ENCODE measurements at places on chromosomes 4 and X.
A peak's percentile ranks its signal among the peaks of the same experiment; 100 is the strongest.

- DNase-seq = no peak
Observed at GRCh38 chr4:78923464-78924312, 15.6 kb downstream of the PAQR3 start.

- DNase-seq = no peak
Observed at GRCh38 chr4:83581411-83582288, 45.7 kb downstream of the GPAT3 start.

DNA sequence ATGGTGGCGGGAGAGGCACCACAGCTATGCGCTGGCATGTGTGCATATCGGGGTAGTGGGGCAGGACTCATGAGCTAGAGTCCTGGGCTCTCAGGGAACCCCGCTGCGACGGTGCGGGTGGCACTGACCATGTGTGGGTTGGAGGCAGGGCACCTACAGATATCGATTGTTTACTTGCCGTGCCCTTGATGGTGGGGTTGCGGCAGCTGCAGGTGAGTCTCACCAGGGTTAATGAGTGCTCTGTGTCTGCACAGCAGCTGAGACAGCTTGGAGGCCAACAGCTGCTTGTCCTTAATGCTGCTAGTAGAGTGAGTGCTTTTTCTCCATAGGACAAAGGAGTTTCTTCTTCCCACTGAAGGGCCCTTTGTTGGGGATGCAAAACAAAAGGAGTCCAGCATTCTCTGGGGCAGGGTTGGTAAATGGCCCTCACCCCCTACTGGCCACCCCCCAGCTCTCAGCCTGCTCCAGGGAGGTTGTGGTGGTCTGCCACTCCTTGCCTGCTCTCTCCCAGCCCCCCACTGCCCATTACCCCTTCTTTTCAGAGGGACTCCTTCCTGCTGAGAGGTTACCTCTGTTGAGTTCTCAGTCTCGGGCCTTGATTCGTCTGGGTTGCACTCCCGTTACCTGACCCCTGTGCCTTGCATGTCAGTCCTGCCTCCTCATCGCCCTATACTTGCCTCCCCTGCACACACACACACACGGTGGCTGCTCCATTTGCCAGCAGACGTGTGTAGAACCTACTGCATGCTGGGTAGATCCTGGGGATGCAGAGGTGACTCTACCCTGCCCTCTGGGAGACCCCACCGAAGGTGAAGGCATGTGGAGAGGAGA, 52.8 kb downstream of the TBC1D14 start:
- DNase-seq = no peak

DNA sequence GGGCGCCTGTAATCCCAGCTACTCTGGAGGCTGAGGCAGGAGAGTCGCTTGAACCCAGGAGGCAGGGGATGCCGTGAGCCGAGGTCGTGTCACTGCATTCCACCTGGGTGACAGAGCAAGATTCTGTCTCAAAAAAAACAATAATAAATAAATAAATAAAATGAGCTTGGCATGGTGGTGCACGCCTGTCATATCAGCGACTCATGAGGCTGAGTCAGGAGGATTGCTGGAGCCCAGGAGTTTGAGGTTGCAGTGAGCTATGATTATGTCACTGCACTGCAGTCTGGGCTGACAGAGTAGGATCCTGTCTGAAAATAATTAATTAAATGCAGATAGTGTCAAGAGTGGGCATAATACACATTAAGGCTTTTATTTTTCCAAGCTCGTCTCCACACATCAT, 77.5 kb downstream of the DHRSX start:
- no peak for DNase-seq

GRCh38 chr4:3870567-3870962, 104.4 kb downstream of the ADRA2C start:
- DNase-seq = no peak

- DNase-seq = no peak
Observed at GRCh38 chr4:72531322-72531721, 37.7 kb downstream of the ADAMTS3 start.

GRCh38 chrX:52271206-52271605, 86.5 kb downstream of the MAGED4 start:
- DNase-seq = no peak

DNA sequence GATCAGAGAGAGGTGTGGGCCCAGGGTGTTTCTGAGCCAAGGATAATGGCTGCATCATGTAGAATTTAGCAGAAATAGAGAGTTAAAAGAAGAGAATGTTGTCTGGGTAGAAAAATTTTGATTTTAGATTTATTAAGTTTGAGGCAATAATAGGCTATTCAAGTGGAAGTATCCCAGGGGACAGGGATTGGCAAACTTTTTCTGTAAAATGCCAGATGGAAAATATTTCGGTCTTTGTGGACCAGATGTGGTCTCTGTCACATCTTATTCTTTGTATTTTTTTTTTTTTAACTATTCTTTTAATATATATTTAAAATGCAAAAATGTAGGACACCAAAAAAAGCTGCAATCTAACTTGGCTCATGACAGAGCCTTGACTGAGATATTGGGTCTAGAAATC, 33.1 kb downstream of the IL15 start:
- no peak for DNase-seq

DNA sequence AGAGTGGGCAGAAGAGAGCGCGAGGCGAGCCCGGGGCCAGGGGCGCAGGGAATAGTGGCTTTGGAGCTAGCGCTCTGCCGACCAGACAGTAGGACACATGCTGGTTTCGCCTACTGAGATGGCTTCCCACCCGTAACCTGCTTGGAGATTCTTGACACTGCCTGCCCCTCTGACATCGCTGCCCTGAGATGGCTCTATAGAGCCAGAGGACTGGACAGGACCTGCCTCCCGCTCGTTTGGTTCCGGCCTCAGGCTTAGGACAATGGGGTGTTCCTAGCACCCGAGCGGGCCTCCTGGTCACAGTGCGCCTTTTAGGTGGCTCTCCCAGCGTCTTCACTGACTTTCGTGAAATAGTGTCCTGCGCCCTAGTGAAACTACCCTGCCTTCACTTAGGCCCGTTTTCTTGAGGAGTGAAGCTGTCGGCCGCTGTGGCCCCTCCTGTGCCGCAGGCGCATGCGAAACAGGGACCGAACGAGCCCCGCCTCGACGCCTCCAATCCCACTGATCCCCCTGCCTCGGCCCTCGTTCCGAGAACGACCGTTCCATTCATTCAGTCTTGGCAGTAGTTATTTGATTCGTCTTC, 608 bp downstream of the TAF1 start:
- DNase-seq = peak; percentile 21

DNA sequence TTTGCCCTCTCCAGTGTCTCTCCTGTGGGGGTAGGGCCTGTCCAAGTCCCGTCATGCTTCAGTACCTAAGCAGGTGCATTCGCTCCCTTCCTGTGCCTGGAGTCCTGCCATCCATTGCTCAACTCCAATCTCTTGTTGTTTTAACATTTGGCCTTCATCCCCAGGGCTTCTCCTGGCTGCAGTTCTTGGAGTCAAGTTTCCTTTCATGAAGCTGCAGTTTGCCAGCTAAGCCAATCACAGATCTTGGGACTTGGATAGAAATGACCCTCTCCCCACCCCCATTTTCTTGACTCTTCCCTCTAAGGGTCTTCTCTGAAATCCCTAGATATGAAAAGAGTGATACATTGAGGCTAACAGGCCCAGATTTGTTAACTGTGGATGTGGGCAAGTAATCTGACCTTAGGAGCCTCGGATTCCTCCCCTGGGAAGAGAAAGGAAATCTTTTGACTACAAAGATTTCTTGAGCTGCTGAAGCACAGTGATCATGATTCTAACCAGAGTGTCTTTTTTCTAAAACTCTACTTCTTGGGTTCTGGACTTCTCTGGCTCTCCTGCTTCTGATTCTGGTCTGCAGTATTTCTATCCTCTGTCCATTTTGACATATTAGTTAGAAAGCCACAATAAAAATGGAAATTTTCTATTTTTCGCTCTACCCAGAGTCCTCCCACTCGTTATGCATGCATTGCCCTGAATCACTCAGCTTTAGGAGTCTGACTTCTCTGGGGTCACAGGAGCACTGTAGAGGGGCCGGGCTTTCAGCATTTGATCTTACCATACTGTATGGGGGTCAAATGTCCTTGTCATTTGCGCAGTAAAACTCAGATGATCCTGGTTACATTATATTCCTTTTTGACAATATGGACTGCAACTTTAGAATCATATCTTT, 61.0 kb downstream of the CHRNA9 start:
- DNase-seq = peak; percentile 3

DNA sequence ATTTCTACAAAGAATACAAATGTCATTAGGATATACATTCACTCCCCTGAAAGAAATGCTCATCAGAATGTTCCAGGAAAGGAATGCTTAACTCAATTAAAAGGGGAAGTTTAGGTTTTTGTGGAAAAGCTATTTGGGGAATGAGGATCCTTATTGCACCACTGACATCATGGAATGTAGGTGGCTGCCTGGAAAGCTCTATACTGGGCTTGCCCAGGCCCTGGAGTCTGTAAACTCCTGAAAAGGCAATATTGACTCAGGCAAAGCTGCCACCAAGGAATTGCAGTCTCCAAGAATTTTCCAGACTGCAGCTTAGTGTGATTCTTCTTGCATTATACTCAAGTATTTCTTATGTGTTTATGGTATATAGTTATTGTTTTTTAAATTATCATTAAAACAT, 15.7 kb downstream of the DAPP1 start:
- DNase-seq = no peak

GRCh38 chrX:11953615-11954014, 184.7 kb upstream of the FRMPD4 start:
- no peak for DNase-seq

DNA sequence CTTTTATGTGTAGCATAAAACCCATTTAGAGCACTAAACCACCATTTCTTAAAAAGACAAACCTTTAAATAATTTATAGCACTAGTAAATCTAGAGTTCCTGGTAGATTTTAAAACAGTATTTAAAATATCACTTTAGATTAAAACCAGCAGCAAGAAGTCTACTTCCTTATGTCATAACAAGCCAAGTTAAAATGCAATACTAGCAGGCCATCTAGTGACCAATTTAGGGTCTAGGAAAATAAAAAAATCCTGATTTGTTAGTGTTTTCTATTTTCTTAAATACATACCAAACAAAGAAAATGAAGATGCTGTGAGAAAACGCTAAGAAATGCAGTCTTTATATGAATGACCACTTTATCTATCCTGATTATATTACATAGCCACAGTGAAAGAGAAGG, 53.9 kb downstream of the PAPSS1 start:
- DNase-seq = no peak

DNA sequence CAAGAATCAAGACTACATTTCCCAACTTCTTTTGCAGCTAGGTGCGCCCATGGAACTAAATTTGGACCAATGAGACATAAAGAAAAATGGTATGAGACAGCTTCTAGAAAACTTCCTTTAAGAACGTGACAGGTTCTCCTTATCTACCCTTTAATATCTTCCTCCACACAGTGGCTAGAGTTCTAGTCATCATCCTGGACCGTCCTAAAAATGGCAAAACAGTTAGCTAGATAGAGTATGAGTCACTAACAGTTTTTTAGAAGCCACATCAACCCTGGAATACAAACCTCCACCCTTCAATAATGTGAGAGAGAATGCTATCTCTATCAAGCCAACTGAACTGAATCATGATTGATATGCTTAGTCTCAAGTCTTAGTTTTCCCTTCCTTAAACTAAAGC, 267.9 kb upstream of the SLC7A11 start:
- no peak for DNase-seq

GRCh38 chr4:110623718-110624397, 981 bp upstream of the PITX2 start:
- DNase-seq = no peak

GRCh38 chrX:52363247-52363883, 5.5 kb upstream of the XAGE2 start:
- no peak for DNase-seq

GRCh38 chr4:22338796-22339195, 177.1 kb downstream of the ADGRA3 start:
- DNase-seq = no peak

GRCh38 chr4:1593458-1593857, 90.7 kb downstream of the FAM53A start:
- DNase-seq = no peak

GRCh38 chrX:97547877-97548578, 664.3 kb downstream of the RPA4 start:
- DNase-seq = no peak

- peak; percentile 31 for DNase-seq
Observed at GRCh38 chrX:154840856-154841255, 6.4 kb upstream of the SMIM9 start.

- DNase-seq = no peak
Observed at GRCh38 chr4:183971929-183972490, 66.9 kb downstream of the STOX2 start.

DNA sequence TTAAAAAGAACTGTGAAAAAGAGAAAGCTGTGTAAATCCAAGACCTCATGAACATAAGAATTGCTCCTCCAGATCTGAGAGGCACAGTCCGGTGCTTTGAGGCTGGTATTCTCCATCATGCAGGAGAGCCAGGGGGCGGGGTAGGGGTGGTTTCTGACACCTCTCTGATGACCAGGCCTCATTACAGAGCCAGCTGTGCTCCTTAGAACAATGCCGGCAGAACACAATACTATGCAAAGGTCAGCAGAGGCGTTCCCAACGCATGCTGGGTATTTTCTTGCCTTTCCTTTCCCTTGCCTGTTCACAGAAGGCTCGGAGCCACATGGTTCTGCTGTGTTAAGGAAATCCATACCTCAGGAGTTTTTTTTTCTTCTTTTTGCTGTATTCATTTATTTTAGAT, 91.2 kb upstream of the SOD3 start:
- DNase-seq = no peak

GRCh38 chr4:130028552-130028951, 932.6 kb downstream of the C4orf33 start:
- DNase-seq = peak; percentile 68

DNA sequence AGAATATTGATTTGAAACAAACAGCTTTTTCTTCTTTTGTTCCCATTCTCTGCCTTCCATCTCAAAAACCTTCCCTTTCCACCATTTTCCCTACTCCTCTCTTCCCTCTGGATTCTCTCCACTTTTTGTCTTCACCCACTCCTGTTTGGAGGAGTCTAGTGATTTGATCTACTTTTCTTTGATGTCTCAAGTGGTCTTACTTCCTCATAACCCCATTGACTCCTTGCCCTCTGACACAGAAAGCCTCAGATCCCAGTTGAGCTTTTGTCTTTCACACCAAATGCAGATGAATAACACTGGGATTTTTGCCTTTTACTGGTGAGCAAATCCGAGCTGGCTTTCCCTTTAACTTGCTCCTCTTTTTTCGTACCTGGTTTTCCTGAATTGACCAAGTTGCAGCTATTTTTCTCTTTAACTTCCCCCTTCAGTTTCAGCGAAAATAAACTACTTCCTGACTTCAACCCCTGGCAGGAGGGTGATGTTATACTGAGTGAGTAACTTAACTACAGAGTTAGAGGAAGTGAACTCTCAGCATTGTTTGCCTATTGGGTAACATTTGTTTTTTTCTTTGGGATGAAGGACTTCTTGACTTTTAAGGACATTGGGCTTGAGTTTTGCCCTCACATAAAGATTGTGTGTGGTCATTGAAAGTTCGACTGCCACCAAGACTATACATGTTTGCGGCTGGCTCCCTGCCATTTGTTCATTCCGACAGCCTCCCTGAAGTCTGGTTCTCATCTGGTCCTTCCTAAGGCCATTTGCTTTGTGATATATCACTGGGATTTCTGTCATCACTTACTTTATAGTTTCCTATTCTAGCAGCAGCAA, 392.8 kb upstream of the NR3C2 start:
- no peak for DNase-seq

GRCh38 chrX:97039363-97040029, 155.8 kb downstream of the RPA4 start:
- no peak for DNase-seq

- DNase-seq = no peak
Observed at GRCh38 chr4:149897783-149898182, 82.1 kb upstream of the IQCM start.

- DNase-seq = no peak
Observed at GRCh38 chr4:14176613-14177012, 549.1 kb upstream of the BOD1L1 start.

- DNase-seq = no peak
Observed at GRCh38 chr4:15374656-15375055, 53.2 kb upstream of the C1QTNF7 start.

- no peak for DNase-seq
Observed at GRCh38 chr4:134777606-134778005, 576.0 kb upstream of the PABPC4L start.

Data from RPMI8226 (cell line).